Mesenteric fat pad (tissue), 1 donor: ENCODE measurements at places on chromosomes 2 and 18. TPM values are rescaled to one million over a fixed set of nuclear protein-coding genes. Genes with fewer than 3 reads are reported as not detected.
A peak's percentile ranks its signal among the peaks of the same experiment; 100 is the strongest.

GRCh38 chr2:188977317-188977716 is 3.1 kb downstream of the COL3A1 start:
- DNase-seq, result no peak

DNA sequence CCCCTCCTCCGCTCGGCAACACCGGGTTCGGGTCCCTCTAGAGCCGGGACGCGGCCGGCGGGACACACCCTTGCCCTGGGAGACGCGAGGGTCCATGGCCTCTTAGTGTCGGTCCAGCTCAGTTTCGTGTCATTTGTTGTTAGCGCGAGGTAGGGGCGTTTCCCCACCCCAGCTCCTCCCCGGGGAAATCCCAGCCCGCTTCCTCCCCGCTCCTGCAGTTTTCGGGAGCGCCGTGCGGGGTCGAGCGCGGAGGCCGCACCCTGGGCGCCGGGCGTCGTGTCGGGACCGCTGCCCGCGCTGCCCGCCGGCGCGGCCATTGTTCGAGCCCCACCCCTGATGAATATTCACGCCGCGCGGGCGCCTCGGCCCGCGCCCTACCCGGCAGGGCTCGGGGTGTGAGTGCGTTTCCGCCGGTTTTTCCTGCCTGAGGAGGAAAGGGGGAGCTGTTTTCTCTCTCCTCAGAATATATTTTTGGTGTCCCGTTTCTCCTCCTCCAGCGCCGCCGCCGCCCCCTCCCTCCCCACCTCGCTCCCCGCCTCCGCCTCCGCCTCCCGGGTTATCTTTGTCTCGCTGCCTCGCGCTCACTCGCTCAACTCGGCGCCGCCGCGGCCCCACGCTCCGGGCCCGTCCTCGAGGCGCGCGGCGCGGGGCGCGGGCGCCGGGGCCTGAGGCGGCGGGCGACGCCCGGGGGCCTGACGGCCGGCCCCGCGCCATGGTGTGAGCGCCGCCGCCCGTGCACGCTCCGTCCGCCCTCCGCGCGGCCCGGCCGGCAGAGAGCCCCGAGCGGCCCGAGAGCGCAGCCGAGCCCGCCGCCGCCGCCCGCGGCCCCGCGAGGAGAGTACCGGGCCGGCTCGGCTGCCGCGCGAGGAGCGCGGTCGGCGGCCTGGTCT is at the start of gene MAP4K4:
TSS of gene MAP4K4 (plus strand) at position 584 of the 890 bp plus-strand sequence. CDS start 374 bp downstream, outside the sequence.
- peak; percentile 94 for DNase-seq

DNA sequence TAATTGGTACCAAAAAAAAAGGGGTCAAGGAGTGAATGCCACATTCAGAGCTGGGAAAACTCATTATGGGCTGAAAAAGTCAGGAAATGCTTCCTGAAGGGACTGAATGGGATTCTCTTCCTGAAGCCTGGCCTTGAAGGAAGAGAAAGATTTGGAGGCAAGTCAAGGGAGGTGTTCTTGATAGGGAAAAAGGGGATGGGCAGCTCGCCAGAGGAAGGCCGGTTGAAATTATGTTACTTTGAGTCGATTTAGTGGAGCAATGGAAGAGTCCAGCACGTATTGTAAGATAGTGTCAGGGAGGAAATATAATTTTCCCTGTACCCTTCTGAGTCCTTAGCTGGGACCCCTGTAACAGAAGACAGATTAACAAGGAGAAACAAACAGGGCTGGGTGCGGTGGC is 115.3 kb upstream of the STPG4 start:
- DNase-seq, result no peak

The POTEC gene
- total RNA-seq, result not detected

DNA sequence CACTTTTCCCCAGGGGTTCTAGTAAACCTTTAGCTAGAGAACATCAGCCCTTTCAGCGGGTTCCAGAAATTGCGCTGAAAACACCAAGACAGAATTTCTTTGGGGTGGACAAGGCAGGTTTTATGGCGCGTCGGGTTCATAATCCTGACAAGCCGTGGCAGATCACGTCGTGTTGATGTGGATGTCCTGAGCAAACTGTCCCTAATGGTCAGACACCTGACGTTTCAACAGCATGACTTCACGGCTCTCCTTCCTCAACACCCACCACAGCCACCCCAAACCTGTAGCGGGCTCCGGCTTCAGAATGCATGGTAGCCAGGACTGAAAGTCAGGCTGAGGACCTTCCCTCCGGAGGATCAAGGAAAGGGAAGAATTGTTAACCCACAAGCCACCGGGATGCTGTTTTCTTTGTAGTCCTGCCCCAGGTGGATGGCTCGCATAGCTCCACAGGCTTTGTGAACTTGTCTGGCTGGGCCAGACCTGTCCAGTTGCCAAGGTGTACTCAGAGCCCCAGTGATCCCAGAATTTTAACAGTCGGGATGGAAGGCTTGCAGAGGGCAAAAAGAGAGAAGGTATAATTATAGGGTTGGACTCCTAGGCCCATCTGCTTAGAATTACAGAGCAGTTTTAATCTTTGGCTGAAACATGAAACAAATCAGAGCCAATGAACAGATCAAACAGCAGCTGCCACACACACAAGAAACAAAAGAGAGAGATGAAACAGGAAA is 1.5 kb downstream of the APCDD1 start:
- no peak for DNase-seq

The CTLA4 gene
- 0.64 TPM for total RNA-seq

GRCh38 chr2:207121784-207122183 is 44.0 kb downstream of the KLF7 start:
- no peak for DNase-seq

- DNase-seq, result no peak
These were observed 683 bp upstream of the DNAJC27 start for GRCh38 chr2:24972315-24972961.

DNA sequence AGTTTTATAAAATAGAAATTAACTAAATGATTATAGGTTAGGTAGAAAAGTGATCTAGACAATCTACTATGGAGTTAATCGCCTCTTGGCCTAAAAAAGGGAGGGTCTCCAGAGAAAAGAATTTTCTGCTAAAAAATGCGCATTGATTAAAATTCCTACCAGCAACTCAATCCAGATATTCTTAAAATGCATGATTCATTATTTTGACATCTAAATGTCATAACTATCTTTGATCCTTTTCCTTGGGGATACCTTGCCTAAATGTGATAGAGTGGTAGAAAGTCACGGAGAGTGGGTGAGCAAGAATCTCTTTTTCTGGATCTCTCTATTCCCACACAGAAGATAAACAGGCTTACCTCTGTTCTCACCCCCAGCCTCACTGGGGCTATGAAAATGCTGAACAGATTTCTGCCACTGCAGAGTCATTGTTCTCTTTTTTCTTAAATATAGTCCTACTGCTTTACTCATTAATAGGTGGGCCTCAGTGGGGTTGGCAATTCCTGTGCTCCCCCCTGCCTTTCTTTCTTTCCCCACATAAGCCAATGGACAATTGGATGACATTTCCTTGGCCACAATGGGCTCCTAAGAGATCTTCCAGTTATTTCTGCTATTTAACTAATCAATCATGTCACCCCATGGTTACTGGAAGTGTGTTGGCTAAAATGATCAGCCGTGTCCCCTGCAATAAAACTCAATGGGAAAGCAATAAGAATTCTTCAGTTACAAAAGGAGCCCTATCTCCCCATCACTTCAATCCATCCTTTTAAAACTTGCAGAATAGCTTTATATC is 5.8 kb upstream of the ASXL3 start:
- DNase-seq, result no peak

The ALKAL2 gene
- 5.7 TPM for total RNA-seq

DNA sequence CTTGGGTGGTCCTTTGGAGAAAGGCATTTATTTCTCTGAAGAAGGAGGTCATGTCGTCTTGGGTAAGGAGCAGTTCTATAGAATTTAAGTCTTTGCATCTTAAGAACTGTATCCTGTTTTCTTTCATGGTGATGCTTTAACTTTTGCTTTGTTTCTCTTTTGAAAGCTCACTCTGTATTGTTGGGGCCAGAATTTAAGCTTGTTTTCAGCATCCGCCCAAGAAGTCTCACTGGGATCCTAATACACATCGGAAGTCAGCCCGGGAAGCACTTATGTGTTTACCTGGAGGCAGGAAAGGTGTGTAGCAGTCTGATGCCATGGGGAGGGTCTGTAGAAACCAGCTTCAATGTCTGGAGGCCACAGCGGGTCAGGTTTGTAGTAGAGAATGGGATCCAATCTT is 64.7 kb upstream of the TTC39C start:
- no peak for DNase-seq
